Activated T-cell treated with anti-CD3 and anti-CD28 coated beads for 48 hours (primary cell): ENCODE measurements at places on chromosomes 7 and 10.

DNA sequence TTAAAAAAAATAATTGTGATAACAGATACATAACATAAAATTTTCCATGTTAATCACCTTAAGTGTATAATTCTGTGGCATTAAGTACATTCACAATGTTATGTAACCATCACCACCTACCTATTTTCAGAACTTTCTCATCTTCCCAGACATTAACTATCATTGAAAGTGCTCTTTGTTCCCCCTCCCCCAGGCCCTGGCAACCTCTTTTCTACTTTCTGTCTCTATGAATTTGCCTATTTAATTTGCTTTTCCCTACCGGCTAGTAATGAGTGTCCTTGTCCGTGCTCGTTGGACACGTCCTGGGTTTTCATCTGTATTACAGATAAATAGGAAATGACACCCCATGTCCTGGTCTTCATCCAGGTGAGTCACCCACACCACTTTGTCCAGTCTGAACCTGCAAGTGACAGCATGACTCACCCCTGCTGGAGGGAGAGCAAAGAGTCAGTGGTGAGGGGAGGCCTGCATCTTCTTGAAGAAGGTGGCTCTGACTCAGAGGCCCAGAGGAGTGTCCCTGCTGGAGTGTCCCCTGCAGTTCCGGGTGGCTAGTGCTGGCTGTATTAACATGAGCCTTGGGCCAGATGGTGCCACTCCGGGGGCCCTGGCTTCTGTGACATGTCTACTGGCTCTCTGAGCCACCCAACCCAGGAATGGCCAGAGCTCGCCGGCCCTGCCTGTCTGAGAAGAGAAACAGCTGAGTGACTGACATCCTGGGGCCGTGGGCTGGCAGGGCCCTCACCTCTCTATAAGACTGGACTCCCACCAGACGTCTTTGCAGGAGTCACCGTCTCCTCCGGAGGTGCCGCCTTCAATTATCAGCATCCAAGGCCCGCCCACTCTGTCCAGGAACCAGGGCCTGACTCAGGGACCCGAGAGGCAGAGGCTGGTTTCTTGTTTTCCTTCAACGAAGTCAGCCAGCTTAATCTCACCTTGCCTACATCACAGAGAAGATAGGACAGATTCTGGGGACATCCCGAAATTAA is 503.2 kb upstream of the MKI67 start:
- DNase-seq = no peak

DNA sequence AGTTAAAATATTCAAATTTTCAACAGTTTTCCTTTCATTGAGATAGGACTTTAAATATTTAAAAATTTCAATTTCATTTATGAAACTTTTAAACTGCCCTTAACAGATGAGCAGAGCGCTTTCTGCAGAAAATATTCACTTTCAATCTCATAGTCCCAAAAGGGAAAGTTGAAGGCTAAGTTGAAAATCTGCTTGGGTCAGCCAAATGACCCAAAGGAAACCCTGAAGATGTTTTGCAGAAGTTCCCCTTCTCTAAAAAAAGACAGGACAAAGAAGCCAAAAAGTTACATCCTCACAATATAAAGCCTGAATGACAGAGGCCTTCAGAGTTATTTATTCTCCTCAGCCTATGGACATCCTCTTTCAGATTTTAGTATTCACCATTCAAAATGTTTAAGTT is 17.6 kb upstream of the SCIN start:
- no peak for DNase-seq

- no peak for DNase-seq
Observed at GRCh38 chr10:29698773-29699490, 64.2 kb upstream of the SVIL start.

- DNase-seq = no peak
Observed at GRCh38 chr10:104209575-104210198, 22.5 kb downstream of the CFAP43 start.

GRCh38 chr10:64762861-64763260 is 1241.7 kb downstream of the REEP3 start:
- DNase-seq = no peak

DNA sequence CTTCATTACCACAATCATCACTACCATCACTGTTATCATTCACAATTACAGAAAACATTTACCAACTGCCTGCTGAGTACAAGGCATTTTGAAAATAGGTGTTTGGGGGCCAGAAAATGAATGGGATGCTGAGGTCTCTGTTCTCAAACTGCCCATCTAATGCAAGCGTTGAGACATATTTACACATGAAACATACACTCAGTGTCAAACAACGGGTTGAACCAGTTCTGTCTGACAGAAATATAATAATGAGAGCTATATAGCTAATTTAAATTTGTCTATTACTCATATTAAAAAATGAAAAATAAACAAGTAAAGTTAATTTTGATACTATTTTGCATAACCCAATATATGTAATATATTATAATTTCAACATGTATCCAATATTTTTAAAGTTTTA is 303.1 kb downstream of the KCNMA1 start:
- no peak for DNase-seq

GRCh38 chr7:66790196-66790595 is 49.7 kb downstream of the RABGEF1 start:
- DNase-seq = no peak

DNA sequence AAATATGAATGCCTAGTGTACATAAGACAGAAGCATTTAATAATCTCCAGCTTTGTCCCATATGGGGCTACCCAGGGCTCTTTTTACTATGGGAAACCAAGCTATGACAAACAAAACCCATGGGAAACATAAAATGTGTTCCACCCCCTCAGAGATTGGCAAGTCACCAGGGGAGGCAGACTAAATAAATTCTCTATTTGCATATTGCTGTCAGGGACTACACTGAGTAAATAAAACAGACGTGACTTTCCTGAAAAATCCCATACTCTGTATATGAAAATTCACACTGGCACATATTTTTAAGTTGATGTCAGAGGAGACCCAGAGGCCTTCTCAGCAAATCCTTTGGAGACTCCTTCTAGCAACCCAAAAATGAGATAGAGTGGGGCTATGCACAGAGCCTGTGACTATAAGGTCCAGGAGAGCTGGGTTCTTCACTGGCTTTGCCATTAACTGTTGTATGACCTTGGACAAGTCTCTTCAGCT is 44.0 kb upstream of the HPSE2 start:
- DNase-seq = no peak

- DNase-seq = no peak
Observed at GRCh38 chr7:158710651-158711102, 6.1 kb upstream of the NCAPG2 start.

DNA sequence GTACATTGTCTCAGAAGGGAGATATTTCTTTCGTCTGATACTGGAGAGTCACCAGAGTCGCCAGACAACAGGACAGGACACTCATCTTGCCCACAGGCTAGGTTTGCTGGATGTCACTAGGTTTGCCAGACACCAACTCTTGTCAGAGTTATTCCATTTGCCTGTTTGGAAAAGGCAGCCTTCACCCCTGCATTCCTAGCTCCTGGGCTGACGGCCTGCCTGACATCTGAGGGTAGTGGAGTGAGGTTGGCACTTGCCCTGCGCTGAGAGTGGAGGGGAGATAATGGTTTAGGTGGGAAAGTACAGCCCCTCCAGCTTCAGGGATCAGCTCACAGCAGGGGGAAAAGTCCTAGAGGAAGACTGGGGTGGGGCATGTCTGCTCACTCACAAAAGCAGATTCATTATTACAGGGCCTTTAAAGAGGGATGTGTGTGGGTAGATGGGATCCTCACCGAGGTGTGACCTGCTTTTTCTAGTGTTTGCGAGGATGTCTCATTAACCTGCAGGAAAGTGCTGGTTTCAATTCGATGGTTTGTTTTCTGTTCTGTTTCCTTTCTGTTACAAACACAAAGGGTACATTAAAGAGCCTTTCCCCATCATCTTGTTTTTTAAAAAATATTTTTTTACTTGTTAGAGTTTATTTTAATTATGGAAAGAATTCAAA is 79.3 kb upstream of the TNS3 start:
- no peak for DNase-seq

DNA sequence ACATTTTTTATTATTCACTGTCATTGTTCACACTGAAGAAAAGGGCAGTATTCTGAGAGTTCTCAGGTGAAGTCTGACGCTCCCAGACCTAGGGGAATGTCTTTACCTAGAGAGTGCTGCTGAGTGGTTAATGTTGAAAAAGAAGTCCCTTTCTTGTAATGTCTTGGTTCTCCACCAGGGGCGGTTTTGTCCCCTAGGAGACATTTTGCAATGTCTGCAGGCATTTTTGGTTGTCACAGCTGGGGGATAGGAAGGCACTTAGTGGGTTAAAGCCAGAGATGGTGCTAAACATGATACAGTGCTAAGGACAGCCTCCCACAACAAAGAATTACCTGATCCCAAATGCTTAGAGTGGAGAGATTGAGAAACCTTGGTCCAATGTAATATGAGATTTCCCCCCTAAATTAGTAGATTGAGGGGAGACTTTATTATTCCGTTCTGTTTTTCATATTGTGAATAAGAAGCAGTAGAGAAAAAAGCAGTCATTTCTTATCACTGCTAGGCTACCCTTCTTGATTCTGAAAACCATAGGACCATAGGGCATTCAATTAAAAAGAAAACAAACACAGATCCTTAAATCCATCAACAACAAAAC is 13.1 kb downstream of the UMAD1 start:
- no peak for DNase-seq

DNA sequence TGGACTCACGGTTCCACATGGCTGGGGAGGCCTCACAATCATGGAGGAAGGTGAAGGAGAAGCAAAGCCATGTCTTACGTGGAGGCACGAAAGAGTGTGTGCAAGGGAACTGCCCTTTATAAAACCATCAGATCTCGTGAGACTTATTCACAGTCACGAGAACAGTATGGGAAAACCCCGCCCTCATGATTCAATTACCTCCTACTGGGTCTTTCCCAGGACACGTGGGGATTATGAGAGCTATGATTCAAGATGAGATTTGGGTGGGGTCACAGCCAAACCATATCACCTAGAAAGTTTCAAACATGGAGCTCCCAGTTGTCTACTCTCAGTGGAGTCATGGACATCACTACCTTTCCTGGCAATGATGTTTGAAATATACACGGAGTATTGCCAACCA is 49.6 kb downstream of the CYCS start:
- peak; percentile 16 for DNase-seq

GRCh38 chr10:13989616-13990015 is 341.1 kb downstream of the FRMD4A start:
- no peak for DNase-seq

DNA sequence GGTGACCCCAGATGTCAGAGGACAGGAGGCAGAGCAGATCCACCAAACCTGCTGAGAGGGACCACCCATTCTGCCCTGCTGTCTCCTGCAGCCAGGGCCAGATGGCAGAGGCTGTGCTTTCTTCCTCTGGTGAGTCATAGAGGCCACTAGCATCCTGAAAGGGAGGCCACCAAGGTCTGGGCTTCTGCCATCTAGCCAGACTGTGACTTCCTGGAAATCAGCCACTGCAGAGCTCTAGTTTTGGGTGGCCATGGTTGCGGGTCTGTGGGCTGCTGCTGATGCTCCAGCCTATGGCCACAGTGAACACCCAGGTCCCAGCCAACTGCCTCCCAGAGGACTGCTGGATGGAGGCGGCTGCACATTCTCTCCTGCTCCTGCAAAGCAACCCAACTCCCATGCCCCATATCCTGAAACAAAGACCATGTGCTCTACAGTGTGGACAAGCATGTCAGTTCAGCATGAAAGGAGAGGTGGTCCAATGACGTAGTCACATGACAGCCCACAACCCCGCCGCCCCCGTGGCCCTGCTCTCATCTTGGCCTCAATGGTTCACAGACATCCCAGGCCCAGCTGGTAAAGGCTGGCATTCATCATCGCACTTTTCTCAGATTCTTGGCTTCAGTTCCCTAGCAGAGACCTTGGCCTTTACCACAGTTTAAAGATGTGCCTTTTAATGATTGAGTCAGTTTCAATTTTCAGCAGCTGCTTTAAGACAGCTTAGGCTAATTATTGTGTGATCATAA is 73.9 kb upstream of the CXCL12 start:
- no peak for DNase-seq

- DNase-seq = no peak
Observed at GRCh38 chr7:274266-274665, 15.7 kb upstream of the FOXL3 start.

GRCh38 chr7:106331441-106332175 is 46.8 kb upstream of the NAMPT start:
- DNase-seq = no peak

DNA sequence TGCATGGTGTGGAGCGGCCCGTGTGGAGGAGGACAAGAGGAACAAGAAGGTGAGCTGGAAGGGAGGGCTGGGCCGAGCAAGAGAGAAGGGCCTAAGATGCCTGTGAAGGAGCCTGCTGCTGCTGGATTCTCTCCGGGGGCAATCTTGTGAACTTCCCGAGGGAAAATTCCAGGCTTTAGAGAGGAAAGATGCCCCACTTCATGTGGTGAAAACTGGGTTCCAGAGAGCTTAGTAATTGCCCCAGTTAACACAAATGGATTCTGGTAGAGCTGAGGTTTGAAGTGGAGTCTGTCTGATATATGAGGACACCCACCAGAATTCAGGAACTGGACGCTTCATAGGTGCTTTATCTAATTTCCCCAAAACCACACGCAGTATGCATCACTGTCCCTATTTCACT is 114.1 kb upstream of the ZMIZ1 start:
- no peak for DNase-seq

- no peak for DNase-seq
Observed at GRCh38 chr7:76509931-76510877, at the start of gene UPK3B. Gene UPK3B (plus strand): TSS chr7:76510552. CDS start chr7:76510653, 101 bp downstream.

GRCh38 chr10:102729029-102730026 is 14.4 kb upstream of the WBP1L start:
- DNase-seq = peak; percentile 37

GRCh38 chr7:34445653-34446052 is 212.4 kb upstream of the NPSR1 start:
- no peak for DNase-seq

GRCh38 chr7:15802425-15802824 is 115.9 kb upstream of the MEOX2 start:
- no peak for DNase-seq

GRCh38 chr7:48710995-48711394 is 213.4 kb upstream of the CDC14C start:
- no peak for DNase-seq

DNA sequence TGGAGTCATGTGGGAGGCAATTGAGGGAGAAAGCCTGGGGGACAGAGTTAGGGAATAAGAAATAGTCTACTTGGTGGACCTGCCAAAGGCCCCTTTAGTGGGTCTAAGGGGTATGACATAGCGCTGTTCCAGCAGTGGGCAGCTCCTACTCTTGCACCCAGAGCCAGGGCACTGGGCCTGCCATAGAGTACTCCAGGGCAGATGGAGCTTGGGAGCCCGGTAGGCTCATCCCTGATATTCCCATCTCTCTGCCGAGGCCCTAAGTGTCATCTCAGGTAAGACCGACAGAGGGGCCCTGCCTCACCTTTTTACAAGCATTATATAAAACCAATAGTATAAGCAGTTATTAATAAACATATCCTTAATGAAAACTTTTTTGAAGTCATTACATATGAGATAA is 9.6 kb downstream of the SAMD9L start:
- no peak for DNase-seq

- no peak for DNase-seq
Observed at GRCh38 chr10:62072901-62073300, 171.4 kb downstream of the ARID5B start.

- DNase-seq = no peak
Observed at GRCh38 chr10:97585439-97585811, 1.2 kb downstream of the HOGA1 start.

GRCh38 chr10:32890444-32890843 is 67.6 kb downstream of the ITGB1 start:
- no peak for DNase-seq
